ENCODE measurements at places on chromosomes 2 and 18.

DNA sequence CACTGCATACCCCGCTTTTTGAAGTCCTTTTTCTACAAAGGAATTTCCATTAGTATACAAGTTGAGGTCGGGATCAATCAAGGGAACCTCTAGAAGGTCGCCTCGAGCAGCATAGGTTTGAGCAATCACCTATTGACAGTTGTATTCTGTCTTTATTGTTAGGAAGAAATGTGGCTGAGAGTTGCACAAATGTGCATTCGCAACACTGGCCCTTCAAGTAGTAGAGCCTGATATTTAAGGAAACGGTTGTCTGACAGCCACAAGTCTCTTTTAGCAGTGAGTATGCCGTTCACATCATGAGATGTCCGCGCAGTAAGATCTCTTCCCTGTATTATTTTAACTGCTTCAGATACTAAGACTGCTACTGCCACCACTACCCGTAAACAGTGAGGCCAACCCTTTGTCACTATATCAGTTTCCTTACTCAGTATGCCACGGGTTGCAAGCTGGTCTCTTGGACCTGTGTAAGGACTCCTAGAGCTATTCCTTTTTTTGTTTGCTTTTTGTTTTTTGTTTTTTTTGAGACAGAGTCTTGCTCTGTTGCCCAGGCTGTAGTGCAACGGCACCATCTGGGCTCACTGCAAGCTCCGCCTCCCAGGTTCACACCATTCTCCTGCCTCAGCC lies 10.0 kb upstream of the STARD7 start:
- DNase-seq: no peak

DNA sequence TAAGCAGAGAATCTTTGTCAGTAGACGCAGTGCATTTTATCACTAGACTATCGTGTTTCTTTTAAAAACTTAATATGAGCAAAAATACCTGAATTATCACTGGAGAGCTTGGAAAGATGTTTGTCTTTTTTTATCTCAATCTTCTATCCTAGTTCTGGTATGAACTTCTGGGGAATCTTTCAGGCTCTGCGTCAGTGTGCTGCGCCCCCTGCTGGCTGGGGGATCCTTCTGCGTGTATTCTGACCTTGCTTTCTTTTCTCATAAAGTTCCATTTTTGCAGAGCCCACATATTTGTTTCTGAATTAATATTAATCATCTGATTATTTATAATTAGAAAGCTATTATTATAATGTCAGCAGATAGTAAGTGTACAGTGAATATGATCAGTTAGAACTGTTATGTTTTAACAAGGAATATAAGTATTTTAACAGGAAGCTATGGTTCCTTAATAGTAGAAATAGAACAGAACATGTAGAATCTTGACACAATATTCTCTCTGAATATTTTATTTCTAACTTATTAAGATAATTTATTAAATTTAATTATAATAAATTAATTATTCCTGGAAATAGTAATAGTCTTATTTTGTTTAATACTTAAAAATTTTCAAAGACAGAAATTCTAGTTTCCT lies 945.0 kb upstream of the CRIM1 start:
- DNase-seq: no peak

GRCh38 chr2:186339716-186340115 lies 146.3 kb upstream of the ZC3H15 start:
- DNase-seq: no peak

DNA sequence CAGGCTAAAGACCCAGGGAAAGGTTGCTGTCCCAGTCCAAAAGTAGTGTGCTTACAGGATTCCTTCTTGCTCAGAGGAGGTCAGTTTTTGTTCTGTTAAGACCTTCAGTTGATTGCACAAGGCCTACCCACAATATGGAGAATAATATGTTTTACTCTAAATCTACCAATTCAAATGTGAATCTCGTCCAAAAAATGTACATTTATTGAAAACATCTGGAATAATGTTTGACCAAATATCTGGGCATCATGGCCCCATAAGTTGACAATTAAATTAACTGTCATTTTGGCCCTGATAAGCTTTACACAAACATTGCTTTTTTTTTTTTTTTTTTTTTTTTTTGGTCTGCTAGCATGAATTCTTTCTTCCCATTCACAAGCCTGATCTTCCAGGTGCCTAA lies 109.8 kb downstream of the CCDC178 start:
- DNase-seq: no peak

GRCh38 chr18:25764777-25765176 lies 325.6 kb downstream of the SS18 start:
- DNase-seq: no peak

DNA sequence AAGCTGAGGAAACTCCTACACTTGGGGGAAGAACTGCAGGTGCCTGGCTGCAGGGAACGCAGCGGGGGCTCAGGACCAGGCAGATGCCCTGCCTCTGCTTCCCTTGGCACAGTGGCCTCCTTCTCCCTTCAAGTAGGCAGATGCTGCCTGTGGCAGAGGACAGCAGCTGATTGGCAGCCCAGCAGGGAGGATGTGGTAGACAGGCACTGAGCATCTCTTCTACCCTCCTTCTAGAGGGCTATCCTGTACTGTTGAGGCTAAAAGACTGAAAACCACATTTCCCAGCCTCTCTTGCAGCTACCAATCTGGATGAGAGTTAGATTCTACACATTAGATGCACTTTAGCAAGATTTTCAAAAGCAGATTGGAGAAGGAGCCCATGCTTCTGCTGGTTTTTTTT lies 105.7 kb downstream of the MSH2 start:
- no peak for DNase-seq

DNA sequence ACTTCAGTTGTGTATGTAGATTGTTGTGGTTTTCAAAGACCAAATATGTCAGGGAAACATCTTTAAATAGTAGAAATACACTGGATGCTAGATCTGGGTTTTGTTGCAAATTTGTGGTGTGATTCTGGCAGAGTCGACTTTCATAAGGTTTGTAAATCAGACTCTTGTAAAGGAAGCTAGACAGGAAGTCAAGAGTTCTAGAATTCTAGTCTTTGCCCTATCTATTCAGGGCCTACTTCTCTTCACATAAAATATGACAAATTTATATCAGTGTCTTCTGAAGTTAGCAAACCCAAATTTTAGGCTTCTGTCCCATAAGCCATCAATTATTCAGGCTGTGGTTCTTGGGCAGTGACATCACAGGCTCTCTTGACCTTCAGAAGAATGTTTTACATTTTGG lies 1579.2 kb upstream of the PIK3C3 start:
- DNase-seq: no peak

DNA sequence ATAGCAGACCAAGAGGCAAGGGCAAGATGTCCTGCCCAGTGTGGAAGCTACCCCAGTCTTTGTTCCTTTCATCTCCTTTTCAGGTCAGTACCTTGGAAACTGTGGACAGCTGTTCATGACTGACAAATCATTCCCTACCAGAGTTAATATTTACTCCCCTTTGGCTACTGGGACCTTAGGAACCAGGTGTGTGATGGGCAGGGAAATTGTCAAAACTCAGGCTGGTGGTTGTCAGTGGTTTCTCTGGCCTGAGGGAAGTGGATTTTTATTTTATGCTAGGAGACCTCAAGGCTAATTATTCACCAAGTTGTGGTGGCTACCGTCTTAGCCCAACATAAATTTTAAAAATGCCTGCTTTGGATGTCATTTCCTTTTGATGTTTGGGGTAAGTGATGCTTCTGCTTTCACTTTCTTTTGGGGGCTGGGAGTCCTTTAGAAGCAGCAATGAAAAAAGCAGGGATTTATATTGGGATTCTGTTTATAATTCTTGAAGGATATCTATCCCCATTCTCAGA lies 119.3 kb downstream of the SETBP1 start:
- peak; percentile 30 for DNase-seq

DNA sequence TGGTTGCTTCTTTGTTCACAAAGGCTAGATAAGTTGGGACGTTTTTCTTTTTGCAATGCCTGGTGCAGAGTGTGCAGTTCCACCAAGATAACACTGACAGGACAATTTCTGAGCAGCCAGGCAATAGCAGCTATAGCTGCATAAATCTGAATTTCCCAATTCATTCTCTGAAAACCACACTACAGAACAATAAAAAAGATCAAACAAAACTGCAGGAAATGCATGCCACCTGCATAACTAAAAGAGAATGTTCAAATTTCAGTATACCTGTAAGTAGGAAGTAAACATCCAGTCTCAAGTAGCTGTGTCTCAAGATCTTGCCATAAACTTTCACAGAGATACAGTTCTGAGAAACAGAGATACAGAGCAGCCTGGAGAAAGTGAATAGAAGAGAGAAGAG lies 5.3 kb upstream of the KCTD18 start:
- DNase-seq: no peak

- no peak for DNase-seq
Observed at GRCh38 chr18:9716780-9717563, 8.9 kb downstream of the RAB31 start.

DNA sequence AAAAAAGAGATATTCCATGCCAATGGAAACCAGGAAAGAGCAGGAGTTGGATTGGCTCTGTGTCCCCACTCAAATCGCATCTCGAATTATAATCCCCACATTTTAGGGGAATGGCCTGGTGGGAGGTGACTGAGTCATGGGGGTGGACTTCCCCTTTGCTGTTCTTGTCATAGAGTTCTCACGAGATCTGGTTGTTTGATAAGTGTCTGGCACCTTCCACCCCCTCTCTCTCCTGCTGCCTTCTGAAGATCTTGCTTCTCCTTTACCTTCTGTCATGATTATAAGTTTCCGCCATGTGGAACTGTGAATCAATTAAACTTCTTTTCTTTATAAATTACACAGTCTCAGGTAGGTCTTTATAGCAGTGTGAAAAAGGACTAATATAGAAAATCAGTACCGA lies 355.6 kb downstream of the NBAS start:
- DNase-seq: no peak

- no peak for DNase-seq
Observed at GRCh38 chr2:237763812-237764211, 34.8 kb upstream of the RBM44 start.

DNA sequence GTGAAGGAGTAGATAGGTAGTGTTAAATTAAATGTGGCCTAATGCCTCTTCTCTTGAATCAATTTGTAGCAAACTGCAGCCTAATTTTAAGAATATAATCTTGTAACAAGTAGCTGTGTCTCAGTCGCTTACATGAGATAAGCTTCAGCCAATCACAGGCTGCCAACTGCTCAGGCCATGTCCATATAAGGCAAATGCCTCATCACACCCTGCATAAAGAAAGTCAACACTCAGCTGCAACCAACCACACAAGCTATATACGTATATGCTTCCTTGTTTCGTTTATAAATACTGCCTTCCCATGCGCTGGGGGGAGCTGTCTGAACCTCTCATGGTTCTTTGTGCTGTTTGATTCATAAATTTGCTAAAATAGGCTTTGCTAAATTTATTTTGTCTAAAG lies 476.3 kb downstream of the TRIB2 start:
- no peak for DNase-seq

DNA sequence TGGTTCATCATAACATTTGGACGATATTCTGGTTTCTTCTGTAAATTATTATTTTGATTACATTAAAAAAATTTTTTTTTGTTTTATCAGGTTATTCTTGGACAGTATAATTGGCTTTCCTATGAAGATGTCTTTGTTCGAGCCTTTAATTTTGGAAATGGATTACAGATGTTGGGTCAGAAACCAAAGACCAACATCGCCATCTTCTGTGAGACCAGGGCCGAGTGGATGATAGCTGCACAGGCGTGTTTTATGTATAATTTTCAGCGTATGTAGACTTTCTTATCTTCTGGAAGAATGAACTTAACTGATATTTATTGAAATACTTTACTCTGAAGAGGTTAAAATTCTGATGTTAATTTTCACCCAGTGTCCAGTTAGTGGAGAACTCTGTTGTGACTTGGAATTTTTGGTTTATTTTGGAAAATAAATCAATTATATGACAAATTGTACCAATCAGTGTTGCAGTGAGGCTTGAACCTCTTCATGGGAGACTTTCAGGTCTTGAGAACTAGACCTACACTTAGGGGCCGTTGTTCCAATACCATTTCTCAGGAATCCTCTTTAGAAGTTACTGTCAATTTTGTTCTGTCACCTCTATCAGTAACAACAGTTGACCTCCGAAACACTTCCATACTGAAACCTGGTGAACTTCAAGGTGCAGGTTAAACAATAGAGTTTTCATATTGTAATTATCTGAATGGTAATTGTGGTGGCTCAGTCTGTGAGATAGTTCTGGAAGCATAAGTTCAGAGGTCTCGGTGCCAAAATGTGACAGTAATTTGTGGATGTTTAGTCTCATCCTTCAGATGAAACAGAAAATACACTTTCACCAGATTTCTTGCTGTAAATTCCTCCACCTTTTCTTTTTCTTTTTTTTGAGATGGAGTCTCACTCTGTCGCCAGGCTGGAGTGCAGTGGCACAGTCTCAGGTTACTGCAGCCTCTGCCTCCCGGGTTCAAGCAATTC lies 55.7 kb downstream of the ACSL3 start:
- DNase-seq: no peak

- no peak for DNase-seq
Observed at GRCh38 chr2:95023222-95023597, 2.3 kb upstream of the MAL start.

DNA sequence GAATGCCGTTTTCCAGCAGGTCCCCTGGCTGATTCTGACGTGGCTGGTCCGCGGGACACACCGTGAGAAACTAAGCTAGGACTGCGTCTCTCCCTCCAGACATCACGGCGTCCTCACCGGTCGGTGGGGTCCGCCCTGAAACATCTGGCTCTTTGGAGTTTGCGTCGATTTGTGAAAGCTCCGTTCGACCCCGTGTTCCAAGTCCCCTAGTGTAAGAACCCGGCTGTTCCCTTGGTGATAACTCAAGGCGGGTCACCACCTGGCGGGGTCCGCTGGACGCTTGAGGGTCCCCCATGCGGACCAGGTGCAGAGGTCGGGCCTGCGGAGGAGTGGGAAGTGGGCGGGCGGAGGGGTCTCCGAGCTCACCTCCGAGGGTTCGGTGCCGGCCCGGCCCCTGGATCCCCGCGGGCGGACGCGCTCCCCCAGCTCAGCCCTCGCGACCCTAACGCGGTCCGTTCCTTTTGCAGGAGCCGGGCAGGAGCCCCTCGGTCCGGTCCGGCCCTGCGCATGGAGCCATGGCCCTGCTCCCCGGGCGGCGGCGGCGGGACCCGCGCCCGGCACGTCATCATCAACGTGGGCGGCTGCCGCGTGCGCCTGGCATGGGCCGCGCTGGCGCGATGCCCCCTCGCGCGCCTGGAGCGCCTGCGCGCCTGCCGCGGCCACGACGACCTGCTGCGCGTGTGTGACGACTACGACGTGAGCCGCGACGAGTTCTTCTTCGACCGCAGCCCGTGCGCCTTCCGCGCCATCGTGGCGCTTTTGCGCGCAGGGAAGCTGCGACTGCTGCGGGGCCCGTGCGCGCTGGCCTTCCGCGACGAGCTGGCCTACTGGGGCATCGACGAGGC lies 65.6 kb downstream of the KCNG2 start:
- no peak for DNase-seq

DNA sequence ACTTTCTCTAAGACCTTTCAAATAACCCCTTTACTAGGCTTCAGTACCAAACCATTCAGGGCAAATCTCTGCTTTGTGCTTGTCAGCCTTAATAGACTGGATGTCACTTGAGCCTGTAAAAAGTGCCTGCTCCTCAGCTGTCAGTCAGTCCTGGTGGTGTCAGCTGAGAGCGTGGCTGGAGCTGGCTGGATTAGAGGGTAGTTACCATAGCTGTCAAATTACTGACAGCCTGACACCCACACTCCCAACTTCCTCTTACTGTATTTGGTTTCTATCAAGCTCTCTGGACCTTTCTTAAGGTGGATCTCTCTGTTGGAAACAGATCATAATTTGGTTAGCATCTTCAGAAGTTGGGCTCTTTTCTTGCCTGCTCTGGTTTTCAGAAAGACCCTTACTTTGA lies 371.4 kb upstream of the ATP5MC3 start:
- no peak for DNase-seq

Measured in stimulated activated naive B cell treated with anti-CD40 and anti-IgM and Interleukin-4, amounts not matched to agents 10 μg/mL and 1 μg/mL and 100 μg/mL, for 72 hours (primary cell).